Stimulated activated CD4-positive, alpha-beta T cell treated with anti-CD3 and anti-CD28 coated beads, Interleukin-15, amount 100 ng/mL, for 1 hour (primary cell): ENCODE measurements at places on chromosomes 1 and 21.

DNA sequence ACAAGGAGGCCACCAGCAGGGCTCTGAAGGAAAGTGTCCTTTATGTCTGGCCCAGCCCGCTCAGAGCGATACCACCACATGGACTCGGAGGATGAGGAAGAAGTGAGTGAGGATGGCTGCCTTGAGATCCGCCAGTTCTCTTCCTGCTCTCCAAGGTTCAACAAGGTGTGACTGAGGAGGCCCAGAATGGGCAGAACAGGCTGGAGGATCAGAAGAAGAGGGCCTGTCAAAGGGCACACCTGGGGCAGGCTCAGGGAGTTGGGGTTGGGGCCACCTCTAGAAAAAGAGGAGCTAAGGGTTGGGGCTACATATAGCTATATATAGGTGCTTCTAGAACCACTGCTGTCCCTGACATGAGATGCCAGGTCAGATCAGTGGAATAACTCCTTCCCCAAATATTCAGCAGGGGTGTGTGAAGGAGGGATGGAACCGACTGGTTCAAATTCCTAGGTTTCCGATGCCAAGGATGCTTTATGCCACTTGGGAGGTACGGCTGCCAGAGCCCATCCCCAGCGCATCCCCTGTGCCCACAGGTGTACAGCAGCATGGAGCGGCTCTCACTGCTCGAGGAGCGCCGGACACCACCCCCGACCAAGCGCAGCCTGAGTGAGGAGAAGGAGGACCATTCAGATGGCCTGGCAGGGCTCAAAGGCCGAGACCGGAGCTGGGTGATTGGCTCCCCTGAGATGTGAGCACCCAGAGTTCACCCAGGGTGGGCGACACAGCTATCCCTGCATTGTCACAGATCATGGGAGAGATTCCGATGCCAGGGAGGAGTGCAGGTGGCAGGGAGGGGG is 102.2 kb downstream of the PIK3R3 start:
- DNase-seq: no peak

DNA sequence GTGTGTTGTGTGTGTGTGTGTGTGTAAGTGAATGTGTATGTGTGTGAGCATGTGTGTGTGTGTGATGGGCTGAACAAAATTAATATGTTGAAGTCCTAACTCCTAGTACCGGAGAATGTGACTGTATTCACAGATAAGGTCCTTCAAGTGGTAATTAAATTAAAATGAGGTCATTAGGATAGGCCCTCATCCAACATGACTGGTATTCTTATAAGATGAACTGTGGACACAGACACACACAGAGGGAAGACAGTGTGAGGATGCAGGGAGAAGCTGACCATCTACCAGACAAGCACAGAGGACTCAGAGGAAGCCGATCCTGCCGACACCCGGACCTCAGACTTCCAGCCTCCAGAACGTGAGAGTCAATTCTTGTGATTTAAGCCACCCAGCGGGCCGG is 91.2 kb upstream of the PGBD5 start:
- DNase-seq: no peak

- DNase-seq: no peak
These were observed 62.5 kb downstream of the OSBPL9 start for GRCh38 chr1:51679435-51679834.

- no peak for DNase-seq
These were observed 9.8 kb upstream of the SLC30A1 start for GRCh38 chr1:211588711-211589110.

DNA sequence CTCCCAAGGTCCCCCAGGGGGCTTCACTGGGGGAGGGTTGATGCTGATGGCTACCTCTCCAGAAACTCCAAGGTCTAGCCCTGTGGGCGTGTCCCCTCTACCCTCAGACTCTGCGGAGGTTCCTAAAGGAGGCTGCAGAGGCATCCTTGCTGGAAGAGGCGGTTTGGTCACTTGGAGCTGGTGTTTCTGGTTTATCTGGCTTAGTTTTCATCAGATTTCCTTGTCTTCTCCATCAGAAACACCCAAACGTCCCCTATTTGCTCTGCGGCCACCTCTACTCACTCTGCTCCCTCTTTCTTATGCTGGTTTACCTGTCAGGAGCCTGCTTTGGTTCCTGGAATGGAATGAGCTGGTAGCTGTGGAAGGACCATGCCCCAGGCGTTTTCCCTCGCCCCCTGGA is 2.5 kb downstream of the PKP1 start:
- DNase-seq: no peak

GRCh38 chr21:38151021-38151645 is 105.7 kb upstream of the KCNJ15 start:
- DNase-seq: no peak

DNA sequence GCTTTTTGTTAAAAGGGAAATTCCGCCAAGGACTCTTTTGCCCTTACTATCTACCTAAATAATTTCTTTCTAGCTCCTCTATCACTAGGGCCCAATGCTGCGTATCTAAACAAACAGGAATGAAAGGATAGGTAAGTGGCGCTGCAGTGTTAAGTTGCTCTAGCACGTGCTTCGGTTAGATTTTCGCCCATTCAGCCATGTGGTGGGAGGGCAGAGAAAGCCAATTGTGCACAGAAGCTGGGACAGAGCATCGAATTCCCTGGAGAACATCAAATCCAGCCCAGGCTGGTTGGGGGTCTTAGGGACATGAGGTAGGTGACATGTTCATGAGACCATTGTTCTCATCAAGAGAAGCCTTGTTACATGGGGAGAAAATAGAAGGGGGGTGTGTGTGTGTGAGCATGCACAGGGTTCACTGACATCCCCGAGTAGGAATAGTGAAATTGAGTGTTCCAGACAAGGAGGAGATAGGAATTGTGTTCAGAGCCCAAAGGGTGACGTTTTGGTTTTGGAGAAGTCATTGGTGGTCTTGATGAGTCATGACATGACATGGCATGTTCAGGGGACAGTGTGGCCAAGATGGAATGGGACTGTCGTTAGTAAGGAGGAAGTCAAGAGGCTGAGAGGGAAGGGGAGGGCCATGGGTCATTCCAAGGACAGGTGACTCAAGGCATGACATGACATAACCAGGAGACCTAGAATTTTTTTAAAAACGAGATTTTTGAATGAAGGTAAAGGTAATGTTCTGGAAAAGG is 107.1 kb downstream of the TLR5 start:
- DNase-seq: no peak

DNA sequence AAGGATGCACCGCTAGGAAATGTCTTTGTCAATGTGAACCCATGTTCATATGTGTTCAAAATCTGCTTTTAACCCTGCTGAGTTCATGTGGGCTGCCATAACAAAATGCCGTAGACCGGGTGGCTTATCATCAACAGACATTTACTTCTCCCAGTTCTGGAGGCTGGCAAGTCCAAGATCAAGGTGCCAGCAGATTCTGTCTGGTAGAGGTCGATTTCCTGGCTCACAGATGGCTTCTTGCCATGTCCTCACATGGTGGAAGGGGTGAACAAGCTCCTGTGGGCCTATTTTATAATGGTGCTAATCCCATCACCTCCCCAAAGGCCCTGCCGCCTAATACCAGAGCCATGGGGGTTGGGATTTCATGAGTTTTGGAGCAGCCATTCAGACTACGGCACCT is 4.6 kb upstream of the CDCP2 start:
- DNase-seq: no peak

DNA sequence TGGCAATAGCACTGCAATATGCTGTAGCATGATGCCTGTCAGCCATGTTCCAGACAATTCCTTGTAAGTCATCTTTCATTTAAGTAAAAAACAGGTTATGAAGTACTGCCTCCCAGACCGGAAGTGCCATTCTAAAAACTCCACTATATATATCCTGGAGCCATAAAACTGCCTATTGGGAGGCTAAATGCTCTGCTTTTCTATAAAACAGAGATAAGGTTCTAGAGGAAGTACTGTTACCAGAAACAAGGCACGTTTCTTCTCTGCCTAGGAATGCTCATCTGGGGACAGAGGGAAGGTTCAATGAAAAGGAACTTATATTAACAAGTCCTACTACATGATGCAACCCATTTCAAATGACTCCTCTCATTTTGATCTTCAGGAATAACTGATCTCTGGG is 66.8 kb downstream of the GPR137B start:
- no peak for DNase-seq

DNA sequence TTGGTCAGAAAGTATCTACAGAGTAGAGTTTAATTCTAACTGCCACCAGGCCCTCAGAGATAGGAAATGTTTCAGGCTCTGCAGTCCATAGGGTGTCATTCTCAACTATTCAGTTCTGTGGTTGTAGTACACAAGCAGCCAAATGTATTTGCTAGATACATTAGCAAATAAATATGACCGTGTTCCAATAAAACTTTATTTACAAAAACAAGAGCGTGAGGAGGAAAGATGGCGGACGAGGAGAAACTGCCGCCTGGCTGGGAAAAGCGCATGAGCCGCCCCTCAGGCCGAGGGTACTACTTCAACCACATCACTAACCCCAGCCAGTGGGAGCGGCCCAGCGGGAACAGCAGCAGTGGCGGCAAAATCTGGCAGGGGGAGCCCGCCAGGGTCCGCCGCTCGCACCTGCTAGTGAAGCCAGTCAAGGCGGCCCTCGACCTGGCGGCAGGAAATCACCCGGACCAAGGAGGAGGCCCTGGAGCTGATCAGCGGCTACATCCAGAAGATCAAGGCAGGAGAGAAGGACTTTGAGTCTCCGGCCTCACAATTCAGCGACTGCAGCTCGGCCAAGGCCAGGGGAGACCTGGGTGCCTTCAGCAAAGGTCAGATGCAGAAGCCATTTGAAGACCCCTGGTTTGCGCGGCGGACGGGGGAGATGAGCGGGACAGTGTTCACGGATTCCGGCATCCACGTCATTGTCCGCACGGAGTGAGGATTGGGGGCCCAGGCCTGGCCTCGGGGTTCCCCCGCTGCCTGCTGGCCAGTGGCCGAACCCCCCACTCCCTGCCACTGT is 286.1 kb downstream of the LRRC40 start:
- no peak for DNase-seq

GRCh38 chr1:184567009-184567408 is 180.2 kb downstream of the C1orf21 start:
- DNase-seq: no peak

DNA sequence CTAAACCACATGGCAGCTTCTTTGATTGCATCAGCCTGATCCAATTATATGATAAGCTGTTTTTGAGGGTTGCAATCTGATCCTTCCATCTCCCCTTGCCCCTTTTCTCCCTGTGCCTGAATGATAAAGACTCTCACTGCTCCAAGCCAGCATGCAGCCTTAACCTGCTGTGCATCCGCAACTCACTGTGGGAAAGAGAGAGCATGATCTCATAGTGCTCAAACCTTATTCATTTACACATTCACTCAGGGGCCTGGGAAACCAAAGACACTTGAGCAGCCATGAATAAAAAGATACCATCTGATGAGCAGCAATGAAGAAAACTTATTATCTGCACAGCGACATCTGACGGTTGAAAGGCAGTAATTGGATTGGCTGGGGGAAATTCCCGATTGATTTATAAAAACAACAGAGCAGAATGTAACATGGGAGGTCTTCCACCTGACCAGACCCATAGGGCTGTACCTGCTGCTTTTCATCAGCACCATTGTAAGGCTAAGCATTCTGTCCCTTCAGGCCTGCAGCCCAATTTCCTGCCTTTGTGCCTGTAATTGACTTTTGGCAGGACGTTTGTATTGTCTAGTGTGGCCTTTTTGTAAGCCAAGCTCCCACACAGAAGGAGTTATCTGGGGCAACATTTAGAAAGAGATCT is 62.5 kb downstream of the KIAA0040 start:
- no peak for DNase-seq

DNA sequence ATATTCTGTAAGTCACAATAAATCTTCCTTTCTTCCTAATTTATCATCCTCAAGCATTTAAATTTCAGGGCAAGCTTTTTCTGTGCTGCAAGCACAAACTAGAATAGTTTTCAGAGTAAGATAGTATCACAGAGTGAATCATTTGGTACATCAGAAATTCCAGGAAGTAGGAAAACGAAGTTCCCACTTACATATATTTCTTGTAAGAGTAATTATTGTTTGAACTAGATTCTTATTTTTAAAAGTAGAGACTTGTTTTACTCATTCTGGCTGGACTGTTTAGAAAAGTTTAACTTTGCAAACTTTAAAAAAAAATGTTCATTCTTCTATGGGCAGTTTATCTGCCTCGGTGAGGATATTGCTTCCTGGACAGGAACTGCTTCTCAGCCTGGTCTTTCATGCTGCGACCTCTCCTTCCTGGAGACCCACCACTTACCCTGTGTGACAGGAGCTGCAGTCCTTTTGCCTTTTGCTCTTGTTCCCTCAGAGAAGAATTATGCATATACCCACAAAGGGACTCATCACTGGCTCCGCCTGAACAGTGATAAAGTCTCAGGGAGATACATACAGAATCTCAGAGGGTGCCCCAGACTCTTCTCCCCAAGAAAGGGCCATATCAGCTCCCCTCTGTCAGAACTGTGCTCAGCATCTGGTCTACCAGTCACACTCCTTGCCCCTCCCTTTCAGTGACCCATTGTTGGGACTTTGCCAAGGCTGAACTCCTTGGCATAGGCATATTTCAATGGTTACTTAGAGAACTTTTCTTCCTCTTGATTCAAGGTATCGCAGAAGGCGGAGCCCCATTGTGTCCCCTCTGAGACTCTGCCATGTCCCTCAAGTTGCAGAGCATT is 102.7 kb upstream of the CD55 start:
- no peak for DNase-seq

DNA sequence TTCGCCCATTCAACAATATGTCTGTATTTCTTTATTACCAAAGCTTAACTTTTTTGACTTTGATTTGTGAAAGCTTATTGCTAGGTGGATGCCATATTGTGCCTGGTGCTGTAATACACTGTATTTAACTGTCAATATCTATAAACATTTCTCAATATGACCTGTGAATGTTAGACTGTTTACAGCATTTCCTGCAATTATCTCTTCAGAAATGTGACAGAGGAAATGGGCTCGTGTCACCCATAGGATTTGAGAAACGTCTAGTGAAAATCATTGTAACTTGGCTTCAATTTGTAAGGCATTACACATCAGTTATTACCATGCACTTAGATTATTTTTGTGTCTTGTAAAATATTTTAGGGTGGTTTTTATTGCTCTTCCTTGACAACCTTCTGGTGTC is 237.8 kb upstream of the ADGRL2 start:
- no peak for DNase-seq

DNA sequence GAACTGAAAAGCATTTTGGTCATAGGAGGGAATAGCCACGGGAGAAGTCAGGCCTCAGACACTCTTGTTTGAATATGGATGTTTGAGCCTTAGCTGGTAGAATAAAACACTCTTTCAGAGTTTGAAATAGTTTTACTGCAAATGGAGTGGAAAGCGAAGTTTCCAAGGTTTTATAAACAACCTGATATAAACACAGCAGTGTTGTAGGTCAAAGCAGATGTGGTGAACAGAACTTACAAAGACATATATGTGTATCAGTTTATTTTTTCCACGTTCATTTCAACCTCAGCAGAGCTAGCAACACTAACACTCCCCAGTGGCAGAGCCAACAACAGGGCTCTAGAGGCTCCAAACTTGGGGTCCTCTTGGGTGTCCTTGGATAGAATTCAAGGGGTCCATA is 89.9 kb downstream of the WLS start:
- DNase-seq: no peak

GRCh38 chr1:17950728-17951127 is 156.9 kb upstream of the IGSF21 start:
- DNase-seq: no peak
